Activated CD8-positive, alpha-beta T cell treated with anti-CD3 and anti-CD28 coated beads, Interleukin-2, amount 10 ng/mL, durations not matched to agents 7 days and 5 days (primary cell): ENCODE measurements at places on chromosomes 3 and 15. TPM values are rescaled to one million over a fixed set of nuclear protein-coding genes. Genes with fewer than 3 reads are reported as not detected.

DNA sequence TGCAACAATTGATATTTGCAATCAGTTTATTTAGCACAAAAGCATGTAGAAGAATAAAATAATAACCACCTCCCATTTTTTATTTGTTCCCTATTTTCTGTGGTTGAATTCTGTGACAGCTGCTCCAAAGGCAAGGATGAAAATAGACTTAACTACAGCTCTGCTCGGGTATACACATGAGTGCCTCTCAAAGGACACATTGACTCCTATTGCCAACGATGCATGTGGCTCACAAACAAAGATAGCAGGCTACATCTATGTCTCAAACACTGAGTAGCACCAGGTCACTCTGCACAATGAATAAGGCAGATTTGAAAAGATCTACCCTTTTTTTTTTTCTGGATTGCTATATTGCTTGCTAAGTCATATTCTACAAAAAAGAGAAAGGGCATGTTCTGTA lies 612.9 kb downstream of the ROBO1 start:
- H3K27ac ChIP-seq, result no peak overlapping the region
- no peaks in the 10 kb centered on the region for H3K27me3 ChIP-seq
- DNase-seq, result no peak
- no peak overlapping the region for H3K4me3 ChIP-seq

DNA sequence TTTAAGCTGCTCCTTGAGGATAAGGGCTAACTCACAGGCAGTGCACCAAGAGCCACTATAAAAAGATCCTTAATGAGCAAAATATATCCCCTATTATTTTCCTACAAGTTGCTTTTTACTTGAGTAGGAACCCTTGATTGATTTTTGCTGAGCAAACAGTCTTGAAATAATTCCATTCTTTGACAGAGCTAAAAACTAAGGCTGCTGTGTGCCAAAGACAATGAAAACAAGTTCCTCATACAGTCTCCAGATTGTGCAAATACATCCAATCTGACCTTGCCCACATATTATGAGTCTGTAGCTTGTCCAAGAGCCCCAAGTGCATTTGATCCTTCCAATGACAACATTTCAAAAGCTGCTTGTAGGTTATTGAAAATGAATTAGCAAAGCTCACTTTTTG lies 15.0 kb downstream of the PRKAR2A start:
- H3K27ac ChIP-seq, result no peak overlapping the region
- no peak overlapping the region for H3K4me3 ChIP-seq
- peaks cover 14% of the 10 kb centered on the region for H3K36me3 ChIP-seq
- no peaks in the 10 kb centered on the region for H3K27me3 ChIP-seq
- no peak for DNase-seq
- no peaks in the 10 kb centered on the region for H3K4me1 ChIP-seq

GRCh38 chr3:101878589-101878988 lies 29.3 kb downstream of the NFKBIZ start:
- no peaks in the 10 kb centered on the region for H3K27me3 ChIP-seq
- no peak overlapping the region for H3K27ac ChIP-seq
- H3K4me3 ChIP-seq, result no peak overlapping the region
- H3K4me1 ChIP-seq, result no peaks in the 10 kb centered on the region

DNA sequence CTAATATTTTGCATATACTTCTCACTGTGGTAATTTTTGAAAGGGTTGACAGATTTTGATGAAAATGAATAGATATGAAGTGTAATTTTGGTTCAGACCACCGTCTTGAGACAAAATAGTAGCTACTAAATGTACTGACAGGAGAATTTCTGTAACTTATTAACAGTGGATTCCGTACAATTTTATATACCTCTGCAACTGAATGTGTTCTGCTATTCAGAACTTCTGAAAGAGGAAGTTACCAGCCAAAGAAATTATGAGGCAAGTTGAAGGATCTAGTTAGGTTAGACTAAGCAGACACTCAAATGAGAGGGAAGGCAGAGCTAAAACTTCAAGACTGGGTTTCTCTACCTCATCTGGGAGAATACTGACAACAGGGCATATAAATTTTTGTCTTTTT lies 29.4 kb downstream of the GAP43 start:
- peaks cover 17% of the 10 kb centered on the region for H3K4me1 ChIP-seq
- H3K27me3 ChIP-seq, result peaks cover 19% of the 10 kb centered on the region
- no peak overlapping the region for H3K27ac ChIP-seq
- no peak for DNase-seq
- no peaks in the 10 kb centered on the region for H3K36me3 ChIP-seq

- H3K27me3 ChIP-seq, result peaks cover 5% of the 10 kb centered on the region
- no peak overlapping the region for H3K4me3 ChIP-seq
- no peak overlapping the region for H3K27ac ChIP-seq
- DNase-seq, result no peak
Observed at GRCh38 chr3:37611771-37612170, 249.9 kb upstream of the CTDSPL start.

DNA sequence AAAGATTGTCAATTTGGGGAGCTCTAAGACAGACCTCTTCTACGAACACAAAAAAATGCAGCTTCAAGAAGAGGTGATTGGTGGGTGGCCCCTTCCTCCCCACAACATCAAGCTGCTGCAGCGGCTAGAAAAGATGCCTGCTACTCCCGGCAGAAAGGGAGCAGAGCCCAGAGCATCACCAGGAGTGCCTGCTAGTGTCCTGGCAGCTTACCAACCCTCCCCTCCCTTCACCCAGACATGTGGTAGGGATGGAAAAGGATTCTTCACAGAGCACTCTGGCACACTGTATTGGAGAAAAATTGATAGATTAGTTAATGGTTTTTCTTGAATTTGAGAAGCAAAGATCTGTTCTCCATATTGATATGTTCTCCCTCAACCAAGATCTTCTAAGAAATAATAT lies 10.8 kb downstream of the IP6K1 start:
- no peak for DNase-seq
- H3K27ac ChIP-seq, result no peak overlapping the region
- H3K4me3 ChIP-seq, result no peak overlapping the region
- H3K27me3 ChIP-seq, result no peaks in the 10 kb centered on the region

The DUOXA2 gene
- not detected for total RNA-seq

GRCh38 chr15:83112233-83112955 lies 4.9 kb downstream of the TM6SF1 start:
- H3K27me3 ChIP-seq, result no peaks in the 10 kb centered on the region
- H3K27ac ChIP-seq, result peak overlapping the region; percentile 44
- H3K4me3 ChIP-seq, result no peak overlapping the region
- peaks cover 34% of the 10 kb centered on the region for H3K4me1 ChIP-seq

The DCLK3 gene
- total RNA-seq, result not detected

- H3K27me3 ChIP-seq, result no peaks in the 10 kb centered on the region
- H3K4me3 ChIP-seq, result no peak overlapping the region
Observed at GRCh38 chr3:177474652-177475355, 277.5 kb upstream of the TBL1XR1 start.

DNA sequence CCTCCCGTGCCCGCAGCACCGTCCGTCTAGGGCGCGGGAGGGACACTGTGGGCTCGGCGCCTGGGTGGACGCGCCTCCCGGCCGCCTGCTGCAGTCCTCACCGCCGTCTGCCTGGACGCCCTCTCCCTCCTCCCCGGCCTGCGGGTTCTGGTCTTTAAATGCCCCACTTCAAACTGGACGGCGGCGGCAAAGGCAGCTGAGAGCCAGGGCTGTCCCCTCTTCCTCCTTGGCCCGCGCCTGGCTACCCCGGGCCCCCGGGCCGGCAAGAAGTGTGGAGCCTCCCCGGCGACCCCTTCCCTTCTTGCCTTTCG lies 426 bp downstream of the CBLB start:
- no peaks in the 10 kb centered on the region for H3K27me3 ChIP-seq
- peaks cover 44% of the 10 kb centered on the region for H3K4me1 ChIP-seq
- peak overlapping the region; percentile 96 for H3K4me3 ChIP-seq

DNA sequence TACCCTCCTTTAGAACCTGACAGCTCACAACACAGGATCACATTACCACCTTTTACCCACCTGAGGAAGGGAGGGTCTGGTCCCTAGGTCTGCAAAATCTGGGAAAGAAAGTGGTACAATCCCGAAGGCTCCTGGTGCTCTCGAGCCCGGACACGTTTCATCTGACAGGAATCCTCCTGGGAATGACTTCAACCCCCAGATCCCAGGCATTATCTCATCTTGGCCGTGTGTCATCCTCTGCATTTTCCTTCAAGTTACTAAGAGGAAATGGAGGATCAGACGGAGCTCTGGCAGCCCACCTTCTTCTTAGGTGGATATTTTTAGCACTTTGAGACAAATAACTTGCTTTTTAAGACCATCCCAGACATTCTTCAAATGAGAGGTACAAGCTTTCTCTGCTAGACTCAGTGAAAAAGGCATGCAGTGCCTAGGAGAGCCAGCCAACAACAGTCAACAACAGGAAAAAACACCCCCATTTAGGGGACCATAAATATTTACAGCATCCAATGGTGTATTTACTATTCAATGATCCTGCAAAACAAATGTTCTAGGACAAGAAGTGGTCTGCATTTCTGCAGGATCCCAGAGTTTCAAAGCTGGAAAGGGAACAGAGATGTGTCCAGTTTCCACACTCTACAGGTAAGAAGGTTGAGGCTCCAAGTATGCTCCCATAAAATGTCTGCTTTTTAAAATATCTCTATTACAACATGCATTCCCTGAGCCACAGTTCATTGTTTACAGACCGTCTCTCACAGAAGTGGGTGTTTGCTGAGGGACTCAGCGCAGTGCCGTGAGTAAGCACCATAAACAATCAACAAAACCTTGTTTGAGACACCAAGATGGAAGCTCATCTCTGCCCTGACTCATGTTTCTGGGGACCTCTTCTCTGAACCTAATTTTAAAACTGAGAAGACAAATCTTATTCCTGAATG lies 38.3 kb upstream of the ARHGEF3 start:
- no peak overlapping the region for H3K27ac ChIP-seq
- no peak overlapping the region for H3K4me3 ChIP-seq
- peaks cover 19% of the 10 kb centered on the region for H3K36me3 ChIP-seq

DNA sequence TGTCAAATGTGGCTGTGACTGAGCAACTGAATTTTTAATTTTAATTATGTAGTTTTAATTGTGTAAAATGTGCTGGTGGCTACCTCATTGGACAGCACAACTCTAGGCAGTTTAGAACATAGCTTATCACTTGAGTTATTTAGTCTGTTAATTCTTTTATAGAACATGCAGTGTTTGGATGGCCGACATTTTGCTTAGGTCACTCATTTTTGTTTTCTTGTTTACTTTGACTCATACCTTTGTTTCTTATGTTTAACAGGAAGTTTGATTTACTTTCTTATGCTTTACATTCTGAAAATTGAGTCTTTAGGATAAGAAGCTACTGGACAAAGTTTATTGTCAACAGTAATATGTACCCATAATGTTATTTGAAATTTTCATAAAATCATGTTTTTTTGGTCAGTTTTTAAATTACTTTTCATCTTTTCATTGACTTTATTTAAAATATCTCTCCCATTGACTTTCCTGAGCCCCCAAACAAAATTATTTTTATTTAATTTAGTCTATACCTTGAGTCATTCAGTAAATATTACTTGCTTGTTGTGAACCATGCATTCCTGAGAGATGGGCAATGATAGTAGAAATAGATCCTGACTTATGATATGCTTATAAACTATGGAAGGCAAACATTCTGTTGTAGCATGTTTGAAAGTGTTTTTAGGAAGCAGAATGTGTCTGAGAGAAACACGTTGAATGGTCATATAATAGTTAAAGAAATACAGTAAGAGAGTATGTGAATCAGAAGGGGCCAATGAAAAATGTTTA lies 60.6 kb downstream of the TCF12 start:
- peaks cover 11% of the 10 kb centered on the region for H3K4me1 ChIP-seq
- H3K4me3 ChIP-seq, result no peak overlapping the region
- H3K27me3 ChIP-seq, result no peaks in the 10 kb centered on the region
- H3K27ac ChIP-seq, result no peak overlapping the region
- DNase-seq, result no peak
- peaks cover 3% of the 10 kb centered on the region for H3K36me3 ChIP-seq

GRCh38 chr3:188303286-188303799 lies 149.4 kb downstream of the LPP start:
- no peak overlapping the region for H3K4me3 ChIP-seq
- H3K27ac ChIP-seq, result no peak overlapping the region
- DNase-seq, result no peak
- peaks cover 28% of the 10 kb centered on the region for H3K36me3 ChIP-seq
- H3K4me1 ChIP-seq, result peaks cover 25% of the 10 kb centered on the region

GRCh38 chr3:39839484-39839883 lies 30.1 kb downstream of the MYRIP start:
- H3K27me3 ChIP-seq, result no peaks in the 10 kb centered on the region
- no peaks in the 10 kb centered on the region for H3K4me1 ChIP-seq
- DNase-seq, result no peak
- no peak overlapping the region for H3K4me3 ChIP-seq
